Kidney capillary endothelial cell (primary cell): ENCODE measurements at places on chromosomes 12 and 14.
A peak's percentile ranks its signal among the peaks of the same experiment; 100 is the strongest.

- DNase-seq, result peak; percentile 66
Measured at GRCh38 chr12:12081836-12082497, 11.2 kb downstream of the BCL2L14 start.

- DNase-seq, result no peak
Measured at GRCh38 chr12:64551676-64552075, 58.6 kb upstream of the RASSF3 start.

DNA sequence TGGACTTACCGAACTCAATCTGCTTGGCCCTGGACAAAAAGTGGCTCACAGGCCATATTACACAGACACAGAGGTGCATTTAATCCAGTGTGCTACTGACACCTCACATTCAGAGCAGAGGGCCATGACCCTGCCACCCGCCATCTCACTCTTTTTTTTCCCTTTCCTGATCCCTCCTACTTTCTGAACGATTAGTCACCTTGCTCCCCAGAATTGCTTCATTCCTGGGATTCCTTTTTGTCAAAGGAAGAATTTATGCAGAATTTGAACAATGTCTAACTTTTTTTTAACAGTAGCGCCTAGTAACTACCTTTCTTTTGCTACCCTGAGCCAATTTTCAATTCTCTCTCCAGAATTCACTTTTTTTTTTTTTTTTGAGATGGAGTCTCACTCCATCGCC, 4.6 kb downstream of the PKP2 start:
- no peak for DNase-seq

- no peak for DNase-seq
Measured at GRCh38 chr12:41361738-41362137, 173.6 kb downstream of the PDZRN4 start.

- peak; percentile 50 for DNase-seq
Measured at GRCh38 chr12:10331642-10332239, 24.1 kb downstream of the KLRD1 start.

DNA sequence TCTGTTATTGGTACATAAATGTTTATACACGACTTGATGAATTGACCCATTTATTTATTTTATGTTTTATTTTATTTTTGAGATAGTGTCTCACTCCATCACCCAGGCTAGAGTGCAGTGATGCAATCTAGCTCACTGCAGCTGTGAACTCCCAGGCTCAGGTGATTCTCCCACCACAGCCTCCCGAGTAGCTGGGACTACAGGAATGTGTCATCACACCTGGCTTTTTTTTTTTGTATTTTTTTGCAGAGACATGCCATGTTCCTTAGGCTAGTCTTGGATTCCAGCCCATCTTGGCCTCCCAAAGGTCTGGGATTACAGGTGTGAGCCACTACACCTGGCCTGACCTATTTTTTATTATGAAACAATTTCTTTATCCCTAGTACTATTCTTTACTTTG, 355.0 kb upstream of the PRICKLE1 start:
- no peak for DNase-seq

DNA sequence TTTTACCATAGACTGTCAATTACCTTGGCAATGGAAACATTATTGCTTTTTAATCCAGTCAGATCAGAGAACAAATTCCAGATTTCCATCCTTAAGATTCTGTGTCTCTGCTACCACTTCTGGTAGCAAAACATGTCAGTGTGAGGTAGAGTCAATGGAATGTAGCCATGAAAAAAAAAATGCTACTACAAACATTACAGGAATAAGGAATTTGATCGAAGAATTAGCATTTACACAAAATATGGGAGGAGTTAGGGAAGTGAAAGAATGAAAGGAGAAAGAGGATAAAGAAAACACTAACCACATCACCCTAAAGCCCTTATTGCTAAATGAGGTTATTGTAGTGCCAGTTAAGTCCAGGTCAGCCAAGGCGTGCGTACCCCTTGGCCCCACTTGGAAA, 9.2 kb downstream of the MED21 start:
- DNase-seq, result no peak

GRCh38 chr14:68247676-68248268, 428.2 kb downstream of the RAD51B start:
- no peak for DNase-seq

DNA sequence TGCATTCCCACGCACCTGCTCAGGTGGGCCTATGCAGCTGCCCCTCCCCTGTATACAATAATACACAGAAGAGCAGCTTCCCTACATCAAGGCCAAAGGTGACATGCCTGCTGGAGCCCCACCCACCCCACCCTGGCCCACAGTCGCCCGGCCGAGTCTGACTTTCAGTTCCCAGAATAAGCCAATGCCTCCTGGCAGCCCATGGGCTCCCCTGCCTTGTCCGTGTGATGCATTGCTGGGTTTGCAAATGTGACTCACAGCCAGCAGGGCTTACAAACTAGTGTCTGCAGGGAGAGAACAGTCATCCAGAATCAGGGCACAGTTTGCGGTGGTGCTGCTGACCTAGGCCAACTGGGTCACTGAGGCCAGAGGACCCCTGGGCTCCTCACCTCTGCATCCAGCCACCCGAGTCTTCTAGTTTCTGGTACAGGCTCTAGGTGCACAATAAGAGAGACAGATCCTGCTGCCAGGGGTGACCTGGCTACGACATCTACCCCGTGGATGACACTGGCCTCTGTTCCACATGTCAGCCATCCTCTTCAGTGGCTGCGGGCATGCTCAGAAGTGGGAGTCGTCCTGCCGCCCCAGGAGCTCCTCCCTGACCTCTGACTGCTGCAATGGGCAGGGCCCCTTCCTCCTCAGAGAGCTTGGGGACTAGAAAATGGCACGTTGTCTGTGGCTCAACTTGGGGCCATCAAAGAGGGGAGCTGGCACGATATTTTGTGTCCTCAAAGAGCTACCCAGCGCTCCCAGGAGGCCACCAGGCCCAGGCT, 84.5 kb downstream of the CHGA start:
- no peak for DNase-seq

DNA sequence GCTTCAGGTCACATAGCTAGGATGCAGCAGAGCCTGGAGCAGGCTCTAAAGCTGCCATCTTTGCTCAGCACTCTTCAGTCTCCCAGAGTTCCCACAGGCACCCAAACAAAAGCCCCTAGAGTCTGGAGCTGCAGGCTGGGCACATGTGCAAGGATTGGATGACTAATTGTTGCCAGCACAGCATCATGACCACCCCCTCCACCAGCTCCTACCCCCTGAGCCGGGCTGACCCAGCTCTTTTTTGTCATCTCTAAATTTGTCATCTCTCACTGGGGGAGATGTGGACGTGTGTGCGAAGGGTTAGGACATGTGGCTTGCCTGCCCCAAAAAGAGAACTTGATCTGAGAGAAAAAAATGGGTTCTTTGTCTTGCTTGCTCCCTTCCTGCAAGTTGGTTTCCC, 4.3 kb upstream of the MMP19 start:
- no peak for DNase-seq
